ENCODE measurements at places on chromosomes 4 and X.

DNA sequence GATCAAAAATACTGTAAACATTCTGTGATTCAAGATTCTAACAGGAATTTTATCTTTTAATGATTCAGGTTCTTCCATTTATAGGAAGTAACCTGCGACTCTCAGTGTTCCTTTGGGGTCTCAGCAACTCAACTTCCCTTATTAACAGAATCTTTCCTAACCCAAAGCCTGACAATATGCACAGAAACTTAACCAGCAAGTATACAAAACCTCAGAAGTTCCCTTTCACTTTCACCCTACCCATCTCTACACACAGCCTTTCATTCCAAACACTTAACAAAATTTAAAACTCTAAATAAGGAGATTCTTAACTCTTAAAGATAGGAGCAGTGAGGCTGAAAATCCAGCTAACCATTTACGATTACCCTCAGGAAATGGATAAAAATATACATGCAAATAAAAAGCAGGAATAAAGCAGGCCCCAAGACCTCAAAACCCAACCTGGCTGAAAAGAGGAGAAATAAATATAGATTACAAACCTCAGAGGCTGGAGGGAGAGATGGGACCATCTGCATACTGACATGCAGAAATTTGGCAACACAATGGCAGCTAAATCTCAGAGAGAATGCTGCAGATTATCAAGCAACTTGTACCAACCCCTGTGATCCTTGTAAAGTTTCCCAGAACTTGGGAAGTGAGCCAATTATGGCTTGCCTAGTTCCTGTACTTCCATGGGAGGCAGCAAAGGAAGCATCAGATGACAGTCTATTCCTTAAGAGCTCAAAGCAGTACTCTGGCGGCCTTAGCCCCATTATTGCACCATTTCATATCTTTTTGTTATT, 101.0 kb downstream of the ATP11C start:
- no peak for DNase-seq

GRCh38 chr4:170325599-170325998, 235.8 kb upstream of the AADAT start:
- no peak for DNase-seq

GRCh38 chrX:118780509-118780908, 43.1 kb upstream of the ZCCHC12 start:
- DNase-seq: no peak

- no peak for DNase-seq
Observed at GRCh38 chr4:177968817-177969442, 526.7 kb upstream of the AGA start.

- no peak for DNase-seq
Observed at GRCh38 chr4:182429896-182430295, 186.7 kb downstream of the TENM3 start.

GRCh38 chr4:147991543-147992283, 259.8 kb downstream of the ARHGAP10 start:
- no peak for DNase-seq

DNA sequence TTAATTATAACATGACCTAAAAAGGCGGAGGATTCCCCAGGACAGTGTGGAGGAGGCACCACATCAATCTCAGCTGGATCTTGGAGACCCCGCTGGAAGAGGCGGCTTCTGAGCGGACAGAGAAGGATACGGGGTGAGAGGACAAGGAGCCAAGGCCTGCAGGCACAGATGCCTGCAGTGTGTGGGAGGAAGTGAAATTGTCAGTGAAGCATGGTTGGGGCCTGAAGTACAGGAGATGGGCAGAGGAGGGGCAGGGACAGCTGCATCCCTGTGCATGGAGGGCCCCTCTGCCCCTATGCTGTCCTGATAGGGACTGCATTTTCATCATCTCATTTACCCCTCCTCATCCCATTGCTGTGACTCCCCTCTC, 1.7 kb upstream of the SLC2A9 start:
- DNase-seq: no peak

GRCh38 chrX:125152011-125152410, 167.7 kb upstream of the TEX13C start:
- no peak for DNase-seq

DNA sequence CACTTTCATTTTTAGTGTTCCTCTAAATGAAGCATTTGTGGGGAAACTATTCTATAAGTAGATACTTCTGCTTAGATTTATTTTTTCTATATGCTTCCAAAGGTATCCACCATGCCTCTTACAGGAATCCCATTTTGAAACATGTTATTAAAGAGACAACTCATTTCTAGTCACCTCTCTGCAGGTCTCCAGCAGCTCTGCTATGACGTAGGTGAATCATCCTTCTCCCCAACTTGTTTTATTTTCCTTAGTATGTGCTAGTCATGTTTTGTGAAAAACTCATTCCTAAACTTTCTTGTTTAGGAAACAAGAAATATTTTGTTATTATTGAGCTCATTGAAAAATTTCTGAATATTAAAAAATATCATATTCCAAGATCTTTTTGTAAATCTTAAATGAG, 12.8 kb downstream of the CXCL8 start:
- DNase-seq: no peak

GRCh38 chrX:3712051-3712869, 1.2 kb downstream of the PRKX start:
- peak; percentile 63 for DNase-seq

- DNase-seq: no peak
Observed at GRCh38 chrX:39377157-39377556, 575.9 kb downstream of the MID1IP1 start.

- no peak for DNase-seq
Observed at GRCh38 chr4:72567821-72568675, 973 bp downstream of the ADAMTS3 start.

DNA sequence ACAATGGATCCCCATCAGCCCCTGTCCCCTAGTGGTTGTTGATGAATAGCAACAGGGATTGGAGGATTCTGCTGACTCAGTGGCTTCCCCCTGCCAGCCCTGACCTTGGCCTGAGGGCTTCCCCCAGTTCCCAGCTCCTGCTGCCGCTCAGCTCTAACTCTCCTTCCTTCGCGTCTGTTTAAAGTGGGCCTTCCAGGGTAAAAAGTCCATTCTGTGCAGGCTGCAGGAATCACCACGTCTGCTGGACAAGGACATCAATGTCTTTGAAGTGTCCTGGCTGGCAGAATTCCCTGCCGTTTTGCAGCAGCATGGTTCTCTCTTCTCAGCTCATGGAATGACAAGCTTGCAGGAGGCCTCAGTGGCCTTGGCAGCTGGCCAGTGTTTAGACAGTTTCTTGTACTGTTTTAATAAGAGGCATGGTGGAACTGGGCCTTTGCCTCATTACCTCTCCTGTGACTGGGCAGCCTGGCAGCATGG, 152.5 kb upstream of the STX18 start:
- no peak for DNase-seq
